ENCODE measurements at places on chromosomes 2 and 18.

DNA sequence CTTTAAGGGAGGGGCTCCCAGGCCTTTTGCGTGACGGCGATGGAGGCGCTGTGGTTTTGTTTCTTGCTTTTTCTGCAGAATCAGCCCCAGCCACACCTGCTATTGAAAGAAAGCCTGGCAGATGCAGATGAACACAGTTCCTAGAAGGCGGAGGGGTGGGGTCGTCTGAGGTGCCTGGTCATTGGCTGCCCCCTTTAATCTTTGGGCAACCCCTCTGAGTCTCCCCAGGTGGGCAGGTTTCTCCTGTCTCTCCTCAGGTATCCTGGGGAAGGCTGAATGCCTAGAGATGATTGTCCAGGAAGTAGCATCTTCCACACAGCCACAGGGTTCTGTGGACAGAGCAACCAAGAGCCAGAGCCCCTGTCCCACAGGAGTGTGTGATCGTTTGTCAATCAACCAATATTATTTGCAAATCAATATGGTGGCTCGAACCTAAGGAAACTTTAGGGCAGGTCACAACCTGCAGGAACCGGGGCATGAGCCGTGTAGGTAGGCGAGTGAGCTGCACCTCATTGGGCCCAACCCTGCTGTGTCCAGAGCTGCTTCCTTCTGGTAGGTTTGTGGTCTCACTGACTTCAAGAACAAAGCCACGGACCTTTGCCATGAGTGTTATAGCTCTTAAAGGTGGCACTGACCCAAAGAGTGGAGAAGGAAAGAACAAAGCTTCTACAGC lies 104.3 kb downstream of the NDUFA10 start:
- DNase-seq, result no peak

DNA sequence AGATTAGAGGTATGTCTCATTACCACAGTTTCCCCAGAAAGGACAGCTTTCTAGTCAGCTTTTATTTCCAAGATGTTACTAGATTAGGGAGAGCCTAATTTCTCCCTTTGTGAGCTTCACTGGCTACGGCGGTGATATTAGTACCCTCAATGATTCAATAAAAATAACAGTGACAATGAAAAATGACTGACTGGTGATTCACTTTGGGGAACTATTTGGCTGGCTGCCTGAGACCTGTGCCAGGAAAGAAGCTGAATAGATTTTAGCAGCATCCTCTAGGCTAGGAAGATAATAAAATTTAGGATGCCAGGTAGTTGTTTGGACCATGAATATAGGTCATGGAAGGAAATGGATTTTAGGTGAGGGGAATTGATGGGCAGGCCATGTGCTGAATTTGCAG lies 178.7 kb downstream of the FMNL2 start:
- peak; percentile 37 for DNase-seq

GRCh38 chr2:164015328-164016123 lies 279.7 kb upstream of the FIGN start:
- no peak for DNase-seq

DNA sequence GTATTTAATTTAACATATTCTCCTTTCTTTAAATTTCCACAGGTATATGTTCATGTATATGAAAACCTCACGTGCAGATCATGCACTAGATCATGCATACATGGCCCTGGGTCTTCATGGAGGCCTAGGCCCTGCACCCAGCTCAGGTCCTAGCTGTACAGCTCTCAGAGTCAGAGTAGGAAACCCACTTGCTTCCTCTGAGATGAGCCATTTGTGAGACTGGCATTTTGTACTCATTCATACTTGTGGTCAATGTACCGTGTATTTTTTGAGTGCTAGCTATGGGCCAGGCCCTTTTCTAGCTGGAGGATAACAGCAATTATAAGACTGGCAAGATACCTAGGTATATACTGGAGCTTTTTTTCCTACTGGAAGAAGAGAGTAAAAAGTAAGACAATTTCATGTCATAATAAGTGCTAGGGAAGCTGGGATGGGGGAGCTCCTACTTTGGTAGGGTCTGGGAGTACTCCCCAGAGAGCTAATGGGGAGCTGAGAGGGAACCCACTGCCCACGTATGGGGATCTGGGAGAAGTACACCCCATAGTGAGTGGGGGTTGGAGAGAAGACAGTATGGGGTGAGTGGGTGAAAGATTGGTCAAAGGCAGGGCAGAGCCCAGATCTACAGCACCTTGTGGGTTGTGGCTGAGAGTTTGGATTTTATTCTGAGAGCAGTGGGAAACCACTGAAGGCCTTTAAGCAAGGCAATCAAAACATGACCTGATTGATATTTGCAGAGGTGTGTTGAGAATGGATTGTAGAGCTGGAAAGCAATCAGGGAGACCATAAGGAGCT lies 72.0 kb downstream of the POLE4 start:
- DNase-seq, result no peak

GRCh38 chr2:223460774-223461211 lies 141.4 kb downstream of the SCG2 start:
- DNase-seq, result no peak
